ENCODE measurements at places on chromosomes 13 and 19. TPM values are rescaled to one million over a fixed set of nuclear protein-coding genes. Genes with fewer than 3 reads are reported as not detected.

DNA sequence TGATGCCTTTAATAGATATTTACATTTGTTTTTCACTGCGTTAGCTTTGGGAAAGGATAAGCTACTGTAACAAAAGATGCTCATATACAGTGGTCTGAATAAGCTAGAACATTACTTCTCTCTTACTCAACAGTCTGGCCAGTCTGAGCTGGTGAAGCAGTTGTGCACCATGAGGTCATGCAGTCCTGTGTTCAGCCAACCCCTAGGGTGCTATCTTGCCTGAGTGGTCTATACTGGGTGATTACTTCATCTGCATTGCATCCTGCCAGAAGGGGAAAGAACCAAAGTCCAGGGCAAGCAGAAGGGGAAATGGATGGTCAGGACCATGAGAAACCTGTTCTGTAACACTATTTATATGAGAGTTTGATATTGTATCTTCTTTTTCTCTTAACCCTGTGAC, 31.5 kb downstream of the ERCC5 start:
- DNase-seq, result no peak

The SIGLECL1 gene
- total RNA-seq, result not detected

The SGCG gene
- total RNA-seq, result not detected

The ATXN8OS gene
- total RNA-seq, result not detected

- no peak for DNase-seq
Observed at GRCh38 chr13:79212064-79212619, 193.9 kb downstream of the RBM26 start.

DNA sequence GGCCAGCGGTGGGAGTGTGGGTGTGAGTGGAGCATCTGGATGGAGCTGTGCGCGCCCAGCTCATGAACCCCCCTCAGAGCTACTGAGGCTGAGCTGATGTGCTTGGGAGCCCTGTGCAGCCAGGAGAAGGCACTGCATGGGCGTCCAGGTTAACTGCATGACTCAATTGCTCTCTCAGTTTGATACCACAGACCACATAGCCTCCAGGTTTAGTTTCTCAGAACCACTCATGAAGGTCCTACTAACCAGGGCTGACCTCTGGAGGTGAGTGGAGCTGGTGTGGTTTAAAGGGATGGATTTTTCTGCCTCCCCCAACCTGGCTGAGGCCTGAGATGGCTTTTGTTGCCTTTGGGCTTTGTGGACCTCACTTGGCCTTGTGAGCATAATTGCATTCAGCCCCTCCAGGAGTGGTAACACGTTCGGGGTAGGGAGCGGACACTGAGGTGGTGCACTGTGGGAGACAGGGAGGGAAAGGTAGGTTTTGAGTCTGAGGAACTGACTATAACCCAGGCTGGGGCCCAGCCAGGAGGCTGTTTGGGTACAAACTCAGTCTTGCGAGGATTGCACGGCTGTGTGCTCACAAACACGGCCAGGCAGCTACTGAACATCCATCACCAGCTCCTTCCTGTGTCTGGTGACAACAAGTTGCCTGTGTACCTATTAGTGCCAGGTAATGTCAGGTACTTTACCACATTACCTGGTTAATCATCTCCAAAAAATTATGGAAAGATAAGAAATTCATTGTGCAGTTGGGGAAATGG, 97.5 kb downstream of the RGCC start:
- no peak for DNase-seq

DNA sequence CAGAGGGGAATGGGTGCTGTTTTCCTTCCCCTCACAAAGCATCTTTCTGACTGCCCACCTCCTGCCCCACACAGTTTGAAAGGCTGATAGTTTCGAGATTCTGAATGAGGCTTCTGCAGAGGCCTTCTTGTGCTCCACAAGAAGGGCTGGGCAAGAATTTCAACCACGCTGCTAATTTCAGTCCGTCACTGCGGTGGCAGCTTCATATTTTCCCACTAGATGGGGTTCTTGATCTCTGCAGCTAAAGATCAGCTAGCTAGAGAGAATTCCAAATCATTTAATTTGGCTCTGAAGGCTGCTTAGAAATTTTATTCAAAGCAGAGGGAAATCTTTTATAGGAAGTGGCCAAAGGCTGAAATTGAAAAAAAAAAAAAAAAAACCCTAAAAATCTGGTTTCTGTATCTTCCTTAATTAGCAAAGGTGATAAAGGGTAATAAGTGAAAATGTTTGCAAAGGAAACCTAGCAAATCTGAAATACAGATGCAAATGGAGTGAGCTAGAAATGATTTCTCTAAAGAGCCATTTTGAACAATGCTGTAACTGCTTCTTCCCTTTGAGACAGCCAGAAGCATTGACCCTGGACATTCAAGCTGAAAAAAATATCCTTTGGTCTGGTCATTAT, 38.0 kb upstream of the C13orf42 start:
- no peak for DNase-seq

The TRPC4 gene
- total RNA-seq, result not detected

The FREM2 gene
- total RNA-seq, result not detected

- DNase-seq, result no peak
Observed at GRCh38 chr19:28569132-28570131, 643.5 kb downstream of the UQCRFS1 start.

The MEGF8 gene
- 4.6 TPM for total RNA-seq

The SPTBN4 gene
- total RNA-seq, result 0.25 TPM

- no peak for DNase-seq
Observed at GRCh38 chr19:2345076-2345475, 15.0 kb upstream of the TMPRSS9 start.

The USF2 gene
- 299 TPM for total RNA-seq

- no peak for DNase-seq
Observed at GRCh38 chr19:14683439-14683838, 6.4 kb upstream of the ZNF333 start.

- DNase-seq, result no peak
Observed at GRCh38 chr13:61078976-61079770, 336.5 kb downstream of the PCDH20 start.

- no peak for DNase-seq
Observed at GRCh38 chr19:35030257-35031071, at the start of gene SCN1B. TSS of gene SCN1B (plus strand) at chr19:35030470. CDS start at chr19:35030821, 351 bp downstream.

- no peak for DNase-seq
Observed at GRCh38 chr19:54257116-54257480, at the start of gene LILRB5. TSS of gene LILRB5 (minus strand) at chr19:54257273. CDS start at chr19:54257193, 80 bp downstream.

The B3GLCT gene
- 5.0 TPM for total RNA-seq

The PLPP2 gene
- total RNA-seq, result 0.60 TPM

DNA sequence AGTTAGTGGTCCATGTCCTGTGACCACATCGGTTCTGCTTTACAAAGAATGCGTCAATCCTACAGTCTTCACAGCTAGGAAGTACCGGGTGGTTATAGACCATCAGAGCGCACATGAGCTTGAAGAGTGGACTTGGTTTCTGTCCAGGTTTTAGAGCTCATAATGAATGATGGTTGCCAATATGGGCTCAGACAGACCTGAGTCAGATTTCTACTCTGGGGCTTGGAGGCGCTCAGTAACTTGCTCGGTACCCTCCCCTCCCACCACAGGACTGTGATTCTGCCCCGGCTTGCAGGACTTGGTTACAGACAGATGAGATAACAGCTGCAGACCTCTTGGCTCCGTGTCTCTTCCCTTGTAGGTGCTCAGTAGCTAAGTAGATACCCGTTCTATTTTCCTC, 284.7 kb downstream of the TSHZ3 start:
- no peak for DNase-seq

DNA sequence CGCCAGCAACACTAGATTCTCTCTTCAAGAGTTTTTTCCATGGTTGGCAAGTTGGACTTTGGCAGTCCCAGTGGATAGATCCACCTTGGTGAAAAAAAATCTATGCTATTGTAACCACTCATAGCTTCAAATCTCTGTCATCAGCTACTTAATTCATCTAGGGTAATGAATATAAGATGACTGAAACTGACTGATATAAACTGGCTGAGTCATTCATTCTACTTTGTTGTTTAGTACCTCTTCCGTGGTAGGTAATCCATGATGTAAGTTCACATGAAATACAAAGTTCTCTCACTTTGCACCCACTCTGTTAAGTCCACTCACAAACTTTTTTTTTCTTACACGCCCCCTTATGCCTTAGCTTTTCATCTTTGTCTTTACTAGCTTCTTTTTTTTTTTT, 1381.5 kb downstream of the SLITRK5 start:
- DNase-seq, result no peak

GRCh38 chr19:56670961-56671612, 470 bp downstream of the ZNF835 start:
- DNase-seq, result no peak

DNA sequence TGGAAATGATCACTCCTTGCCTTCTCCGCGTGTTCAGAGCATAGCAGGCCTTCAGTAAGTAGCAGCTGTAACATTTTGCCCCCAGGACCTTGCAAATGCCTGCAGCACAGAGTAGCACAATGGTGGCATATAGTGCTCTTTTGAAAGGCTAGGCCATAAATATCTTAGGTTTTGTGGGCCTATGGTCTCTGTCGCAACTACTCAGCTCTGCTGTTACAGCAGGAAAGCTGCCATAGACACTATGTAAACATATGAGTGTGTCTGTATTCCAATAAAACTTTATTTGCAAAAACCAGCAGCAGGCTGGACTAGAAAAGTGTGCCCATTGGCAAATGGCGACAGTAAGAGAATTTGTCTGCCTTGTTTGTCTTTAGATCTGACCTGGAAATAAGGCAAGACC, 9.4 kb downstream of the ITPKC start:
- DNase-seq, result no peak
